Putamen (tissue), 1 donor: ENCODE measurements at places on chromosomes 3 and 15.
A peak's percentile ranks its signal among the peaks of the same experiment; 100 is the strongest.

GRCh38 chr3:52817221-52817620, 13.3 kb downstream of the ITIH4 start:
- DNase-seq, result no peak

- DNase-seq, result peak; percentile 52
These were observed 120.1 kb downstream of the LIPC start for GRCh38 chr15:58551764-58552504.

DNA sequence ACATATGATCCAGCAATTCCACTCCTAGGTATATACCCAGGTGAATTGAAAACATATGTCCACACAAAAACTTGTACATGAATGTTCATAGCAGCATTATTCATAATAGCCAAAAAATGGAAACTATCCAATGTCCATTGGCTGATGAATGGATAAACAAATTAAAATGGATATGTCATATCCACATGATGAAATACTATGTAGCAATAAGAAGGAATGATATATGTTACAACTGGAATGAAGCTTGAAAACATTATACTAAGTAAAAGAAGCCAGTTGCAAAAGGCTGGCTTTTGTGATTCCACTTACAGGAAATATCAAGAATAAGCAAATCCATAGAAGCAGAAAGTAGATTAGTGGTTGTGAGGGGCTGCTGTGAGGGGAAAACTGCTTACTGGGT, 33.7 kb downstream of the BNC1 start:
- DNase-seq, result no peak

GRCh38 chr3:150721285-150722130, 17.8 kb upstream of the ERICH6 start:
- peak; percentile 57 for DNase-seq

DNA sequence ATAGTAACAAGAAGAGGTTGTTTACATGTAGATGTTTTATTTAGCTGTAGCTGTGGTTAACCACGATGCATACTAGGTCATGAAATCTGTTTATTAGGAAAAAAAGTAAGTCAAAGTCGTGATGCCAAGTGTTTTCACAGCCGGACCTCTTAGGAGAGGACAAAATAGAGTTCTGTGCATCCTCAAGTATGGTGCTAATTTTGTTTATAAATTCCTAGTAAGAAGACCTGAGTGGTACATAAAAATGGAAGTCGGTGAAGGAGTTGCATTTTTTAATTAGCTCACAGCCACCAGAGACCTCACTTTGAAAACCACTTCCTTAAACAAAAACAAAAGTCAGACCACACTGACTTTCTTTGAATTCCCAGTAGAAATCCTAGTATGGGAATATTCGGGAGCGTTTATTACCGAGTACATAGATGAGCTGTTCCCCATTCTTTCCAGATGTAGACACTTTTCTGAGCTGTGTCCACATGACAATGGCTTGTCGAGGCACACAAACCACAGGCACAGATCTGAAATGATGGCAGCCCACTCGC, 143.6 kb upstream of the UBE2E1 start:
- DNase-seq, result no peak

GRCh38 chr15:90681480-90681879, 35.7 kb upstream of the BLM start:
- no peak for DNase-seq

- no peak for DNase-seq
These were observed 107.6 kb upstream of the BFSP2 start for GRCh38 chr3:133292296-133292695.

DNA sequence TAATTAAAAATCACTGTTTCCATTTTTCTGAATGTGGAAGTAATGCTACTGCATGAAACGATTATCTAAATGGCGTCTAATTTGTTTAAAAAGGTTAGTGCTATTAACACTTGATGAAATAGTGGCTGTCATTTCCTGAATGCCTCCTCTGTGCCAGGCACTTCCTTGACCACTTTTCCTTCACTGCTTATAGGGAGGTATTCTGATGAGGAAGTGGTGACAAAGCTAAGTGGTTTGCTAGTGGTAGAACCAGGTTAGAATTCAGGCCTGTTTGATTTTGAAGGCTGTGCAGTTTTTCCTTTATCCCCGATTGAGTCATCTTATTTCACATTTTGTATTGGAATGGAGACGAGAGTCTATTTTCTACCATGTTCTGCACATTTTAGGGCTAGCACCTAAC, 119.0 kb downstream of the USP13 start:
- no peak for DNase-seq

DNA sequence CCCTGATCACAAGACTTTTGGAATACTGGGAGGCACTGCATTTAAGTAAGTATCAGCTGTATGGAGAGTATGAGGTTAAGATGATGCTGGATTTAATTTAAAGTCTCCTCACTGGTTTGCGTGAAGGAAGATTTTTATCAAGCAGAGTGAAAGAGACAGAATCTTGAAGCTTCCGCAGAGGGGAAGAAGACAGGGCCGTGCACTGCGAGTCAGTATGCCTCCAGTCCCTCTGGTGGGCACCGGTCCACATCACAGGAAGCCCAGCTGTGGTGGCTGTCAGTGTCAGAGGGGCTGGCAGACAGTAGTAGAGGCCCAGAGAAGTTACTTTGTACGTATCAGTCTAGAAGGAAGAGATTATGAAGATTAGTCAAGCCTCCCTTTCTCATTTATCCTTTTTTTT, 379.0 kb upstream of the TPRG1 start:
- peak; percentile 28 for DNase-seq

DNA sequence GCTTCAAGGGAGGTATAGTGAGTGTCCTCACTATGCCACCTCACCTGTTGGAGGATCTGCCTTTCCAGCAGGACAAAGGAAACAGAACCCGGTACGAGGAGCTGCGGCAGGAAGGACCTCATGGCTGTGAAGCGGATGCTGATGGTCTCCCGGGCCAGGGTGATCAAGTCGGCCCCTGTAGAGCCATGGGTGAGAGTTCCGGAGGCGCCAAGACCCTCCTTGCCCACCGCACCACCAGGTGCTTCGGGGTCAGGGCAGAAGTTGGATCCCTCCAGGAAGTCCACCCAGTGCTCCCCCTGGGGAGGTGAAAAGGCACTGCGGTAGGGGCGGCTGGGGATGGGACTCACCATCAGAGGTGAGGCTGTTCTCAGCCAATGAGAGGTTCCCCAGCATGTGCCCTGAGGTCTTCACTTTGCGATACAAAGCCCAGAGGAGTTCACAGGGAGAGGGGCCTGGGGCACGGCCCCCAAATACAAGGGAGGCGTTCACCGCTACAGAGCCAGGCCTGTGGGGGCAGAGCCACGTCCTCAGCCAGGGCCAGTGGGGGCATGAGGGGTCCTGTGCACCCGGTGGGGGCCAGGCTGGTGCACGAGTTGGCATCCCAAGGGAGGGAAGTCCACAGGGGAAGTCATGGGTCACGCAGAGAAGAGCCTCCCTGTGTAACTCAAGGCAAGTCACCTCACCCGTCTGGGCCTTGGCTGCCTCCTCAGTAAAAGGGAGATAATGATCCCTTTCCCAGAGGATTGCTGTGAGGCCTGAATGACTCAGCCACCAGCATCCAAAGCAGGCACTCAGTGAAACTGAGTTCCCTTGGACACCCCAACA, 27.7 kb downstream of the C15orf39 start:
- no peak for DNase-seq

- no peak for DNase-seq
These were observed 482.5 kb upstream of the TBL1XR1 start for GRCh38 chr3:177679568-177680471.

DNA sequence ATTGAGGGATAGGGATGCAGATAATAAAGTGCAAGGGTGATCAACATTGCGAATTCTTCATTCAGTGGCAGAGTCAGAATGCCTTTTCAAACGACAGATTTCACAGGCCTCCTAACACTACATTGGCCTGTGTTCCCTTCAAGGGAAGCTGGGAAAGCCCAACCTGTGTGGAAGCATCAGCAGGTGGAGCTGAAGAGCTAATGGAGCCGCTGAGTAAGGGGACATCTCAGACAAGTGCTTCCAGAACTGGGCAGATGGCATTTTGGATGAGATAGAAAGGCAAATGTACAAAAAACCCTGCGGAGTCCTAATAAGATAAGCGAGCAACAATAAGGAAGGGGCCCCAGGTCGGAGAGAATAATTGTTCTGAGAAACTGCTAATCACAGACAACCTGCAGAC, 8.5 kb upstream of the SLC24A5 start:
- no peak for DNase-seq

- DNase-seq, result no peak
These were observed at the start of gene UBA7 for GRCh38 chr3:49813497-49814174. Gene UBA7 (minus strand): TSS chr3:49813953. CDS start chr3:49813787, 166 bp downstream.

DNA sequence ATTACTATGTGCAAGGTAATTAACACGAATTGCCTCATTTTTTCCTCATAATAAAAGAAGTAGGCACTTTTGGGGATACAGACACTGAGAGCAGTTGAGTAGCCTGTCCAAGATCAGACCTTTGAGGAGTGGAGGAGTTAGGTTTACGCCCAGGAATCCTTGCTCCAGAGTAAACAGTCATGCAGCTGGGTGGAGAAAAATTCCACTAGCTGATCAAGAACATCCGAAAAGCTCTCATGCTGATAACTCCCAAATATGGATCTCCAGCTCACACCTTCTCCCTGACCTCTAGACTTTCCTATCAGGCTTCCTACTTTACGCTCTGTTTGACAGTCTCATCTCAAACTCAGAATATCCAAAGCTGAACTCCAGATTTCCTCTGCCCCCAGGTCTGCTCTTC, 53.3 kb downstream of the ST6GAL1 start:
- DNase-seq, result no peak

GRCh38 chr3:126582311-126582710, 23.6 kb upstream of the C3orf22 start:
- DNase-seq, result no peak

GRCh38 chr15:50028326-50028725, 90.7 kb downstream of the ATP8B4 start:
- DNase-seq, result no peak

DNA sequence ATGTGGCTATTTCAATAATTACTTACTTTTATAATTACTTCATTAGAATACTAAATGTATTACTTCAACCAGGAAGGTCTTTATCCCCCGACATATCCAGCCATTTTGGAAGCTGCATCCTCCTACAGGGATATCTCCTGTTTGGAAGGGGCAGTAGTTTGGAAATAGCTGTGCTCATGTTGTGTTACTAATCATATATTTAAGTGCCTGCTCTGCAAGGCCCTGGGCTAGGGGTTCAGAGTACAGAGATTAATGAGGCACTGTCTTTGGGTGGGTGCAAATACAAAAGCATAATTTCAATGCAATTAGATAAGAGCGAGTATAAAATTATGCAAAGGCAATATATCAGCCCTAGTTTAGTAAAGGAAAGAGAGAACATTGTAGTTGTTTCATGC, 146.3 kb upstream of the RARB start:
- DNase-seq, result no peak

DNA sequence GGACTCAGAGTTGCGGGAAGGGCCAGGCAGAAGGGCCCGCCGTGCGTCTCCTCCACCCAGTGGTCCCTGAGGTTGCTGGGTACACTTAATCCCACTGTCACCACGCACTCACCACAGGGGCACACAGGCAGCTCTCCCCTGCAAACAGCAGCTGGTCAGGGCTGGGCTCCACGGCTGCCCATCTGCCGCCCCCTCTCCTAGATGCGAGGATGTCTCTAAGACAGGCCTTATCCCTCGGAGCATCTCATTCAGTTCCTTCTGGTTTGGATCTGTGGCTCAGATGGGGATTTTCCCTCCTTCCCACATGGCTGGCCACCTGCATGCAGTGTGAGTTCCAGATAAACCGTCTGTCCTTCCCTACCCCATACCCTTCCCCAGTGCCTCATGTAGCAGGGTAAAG, 26.3 kb downstream of the MRPS11 start:
- no peak for DNase-seq

- DNase-seq, result no peak
These were observed 46.5 kb downstream of the PSMD6 start for GRCh38 chr3:63976872-63977200.

GRCh38 chr3:141996437-141996836, 120.0 kb downstream of the ATP1B3 start:
- no peak for DNase-seq

GRCh38 chr3:106208967-106209366, 340.2 kb upstream of the CBLB start:
- no peak for DNase-seq

GRCh38 chr3:167469381-167469780, 4.5 kb downstream of the SERPINI2 start:
- DNase-seq, result no peak

DNA sequence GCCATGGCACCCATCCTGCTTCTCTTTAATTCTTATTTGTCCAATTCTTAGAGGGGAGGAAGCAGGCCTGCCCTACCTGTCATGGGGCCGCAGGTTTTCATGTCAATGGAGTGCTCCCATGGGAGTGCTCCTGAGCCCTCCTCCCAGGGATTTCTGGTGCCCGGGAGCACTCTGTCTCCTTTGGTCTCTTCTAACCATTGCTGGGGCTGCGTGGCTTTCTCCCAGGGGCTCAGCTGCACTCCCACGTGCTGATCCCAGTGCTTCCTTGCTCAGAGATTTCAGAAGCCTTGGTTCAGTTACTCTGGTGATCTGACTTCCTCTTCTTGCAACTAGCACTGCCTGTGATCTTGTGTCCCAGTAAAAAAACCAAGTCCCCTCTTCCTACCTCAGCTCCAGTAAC, 68.0 kb upstream of the ARL8B start:
- no peak for DNase-seq

GRCh38 chr3:40143283-40144090, 166.0 kb upstream of the EIF1B start:
- DNase-seq, result no peak

DNA sequence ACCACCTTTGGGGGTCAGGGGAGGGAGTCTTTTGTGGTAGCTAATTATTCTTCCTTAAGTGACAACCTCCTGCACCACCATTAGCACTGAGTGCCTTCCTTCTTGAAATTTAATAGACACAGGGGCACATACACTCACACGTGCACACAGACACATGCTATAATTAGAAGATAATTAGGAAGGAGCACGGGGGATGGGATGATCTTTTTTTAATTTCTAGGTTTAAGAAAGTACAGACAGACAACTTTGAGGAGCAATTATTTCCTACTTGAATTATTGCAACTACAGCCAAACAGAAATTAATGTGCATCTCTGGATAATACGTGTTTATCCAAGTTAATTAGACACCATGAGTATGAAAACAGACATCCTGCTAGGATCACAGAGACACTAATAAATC, 44.8 kb upstream of the GUCA1C start:
- DNase-seq, result no peak

DNA sequence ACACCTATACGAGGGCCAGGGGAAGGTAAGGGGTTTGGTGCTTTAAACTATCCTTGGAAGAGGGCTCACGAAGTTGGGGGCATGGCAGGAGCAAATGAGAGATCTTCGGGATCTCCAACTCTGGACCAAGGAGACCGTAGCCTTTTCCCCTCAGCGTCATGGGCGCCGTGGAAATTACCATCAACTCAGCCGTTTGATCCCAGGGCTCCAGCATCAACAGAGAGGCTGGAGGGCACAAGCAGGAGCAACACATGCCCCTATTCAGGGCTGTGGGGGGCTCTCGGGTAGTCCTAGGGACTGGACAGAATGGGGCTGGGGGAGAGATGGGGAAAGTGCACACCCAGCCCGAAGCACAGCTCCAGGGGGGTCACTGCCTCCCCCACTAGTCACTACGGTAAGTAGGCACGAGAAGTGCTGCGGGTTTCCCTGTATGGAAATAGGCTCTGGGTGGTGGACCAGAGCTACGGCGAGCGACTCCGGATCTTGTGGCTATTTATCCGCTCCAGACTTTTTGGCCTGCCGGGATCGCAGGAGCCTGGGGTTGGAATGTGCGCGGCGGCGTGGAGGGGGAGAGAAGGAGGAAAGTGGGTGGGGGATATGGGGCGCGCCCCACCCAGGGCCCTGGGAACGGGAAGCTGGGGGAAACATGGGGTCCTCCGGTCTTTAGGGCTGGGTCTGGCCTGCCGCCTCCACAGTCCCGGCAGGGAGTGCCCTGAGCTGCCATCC, 539 bp upstream of the LAMB2 start:
- DNase-seq, result peak; percentile 71
